ENCODE measurements at places on chromosomes 16 and 17.

DNA sequence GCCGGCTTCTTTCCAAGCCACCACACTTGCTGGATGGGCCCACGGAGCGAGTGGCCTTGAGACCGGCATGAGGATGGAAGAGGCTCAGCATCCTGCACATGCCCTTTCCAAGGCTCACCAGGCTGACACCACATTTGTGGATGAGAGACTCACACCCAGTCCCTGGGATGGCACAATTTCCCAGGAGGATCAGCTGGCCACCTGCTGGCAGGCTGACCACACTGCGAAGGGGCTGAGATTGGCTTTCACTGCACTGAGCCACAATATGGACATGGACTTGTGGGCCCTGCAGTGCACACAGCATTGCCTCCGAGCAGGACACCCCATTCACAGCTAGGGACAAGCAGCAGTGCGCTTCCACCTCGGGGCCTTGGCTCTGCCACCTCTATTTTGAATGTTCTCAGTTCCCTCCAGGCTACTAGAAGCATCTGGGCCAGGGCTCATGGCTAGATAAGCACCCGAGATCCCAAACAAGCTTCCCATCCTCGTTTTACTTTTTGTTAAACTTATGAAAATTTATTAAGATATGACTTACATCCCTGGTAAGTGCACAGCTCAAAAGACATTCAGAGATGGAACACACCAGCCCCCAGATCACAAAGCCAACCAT is 25.3 kb upstream of the KSR1 start:
- no peak for DNase-seq

DNA sequence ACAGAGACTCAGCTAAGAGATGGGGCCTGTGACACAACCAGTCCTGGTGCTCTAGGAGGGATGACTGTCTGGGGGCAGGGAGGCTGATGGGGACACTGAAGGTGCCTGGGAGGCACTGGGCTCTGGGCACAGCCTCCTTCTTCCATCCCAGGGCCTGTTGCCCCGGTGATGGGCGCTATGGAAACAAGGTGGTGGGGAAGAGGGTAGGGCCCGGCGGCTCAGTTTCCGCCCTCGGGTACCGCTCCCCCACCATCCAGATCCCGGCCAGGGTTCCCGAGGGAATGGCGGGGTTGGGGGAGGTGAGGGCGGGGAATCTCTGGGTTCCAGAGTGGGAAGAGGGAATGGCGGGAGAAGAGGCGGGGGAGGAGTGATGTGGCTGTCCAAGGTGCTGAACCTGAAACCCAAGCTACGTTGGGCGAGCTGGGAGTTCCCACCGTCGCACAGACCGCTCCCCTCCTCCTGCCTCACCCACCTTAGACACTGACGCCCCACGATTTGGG is 981 bp downstream of the KCNH4 start:
- no peak for DNase-seq

DNA sequence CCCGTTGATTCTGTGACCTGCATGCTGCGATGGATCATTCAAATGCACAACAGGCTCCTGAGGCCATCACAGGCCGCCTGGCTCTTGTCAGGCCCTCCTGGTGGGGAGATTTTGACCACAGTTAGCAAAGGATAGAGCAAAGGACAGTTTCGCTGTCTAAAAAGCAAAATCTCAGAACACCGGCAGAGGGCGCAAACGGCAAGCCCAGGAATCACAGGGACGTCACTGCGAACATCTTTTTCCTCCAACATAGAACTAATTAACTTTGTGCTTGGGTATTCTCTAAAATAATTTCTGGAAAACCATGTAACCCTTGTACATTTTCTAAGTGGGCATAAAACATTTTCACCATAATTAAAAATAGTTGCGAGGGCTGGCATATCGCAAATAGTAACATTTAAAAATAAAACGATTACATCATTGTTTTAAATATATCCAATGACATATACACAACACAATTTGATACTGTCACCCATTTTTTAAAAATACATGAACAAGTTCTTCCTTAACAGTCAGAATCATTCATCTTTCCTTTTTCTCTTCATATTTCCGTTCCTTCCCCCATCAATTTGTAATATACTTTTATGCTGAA is 19.7 kb upstream of the SLC47A1 start:
- no peak for DNase-seq

- no peak for DNase-seq
These were observed 195.4 kb downstream of the KATNIP start for GRCh38 chr16:27745348-27745747.

- no peak for DNase-seq
These were observed 8.9 kb downstream of the CPPED1 start for GRCh38 chr16:12794486-12795387.

DNA sequence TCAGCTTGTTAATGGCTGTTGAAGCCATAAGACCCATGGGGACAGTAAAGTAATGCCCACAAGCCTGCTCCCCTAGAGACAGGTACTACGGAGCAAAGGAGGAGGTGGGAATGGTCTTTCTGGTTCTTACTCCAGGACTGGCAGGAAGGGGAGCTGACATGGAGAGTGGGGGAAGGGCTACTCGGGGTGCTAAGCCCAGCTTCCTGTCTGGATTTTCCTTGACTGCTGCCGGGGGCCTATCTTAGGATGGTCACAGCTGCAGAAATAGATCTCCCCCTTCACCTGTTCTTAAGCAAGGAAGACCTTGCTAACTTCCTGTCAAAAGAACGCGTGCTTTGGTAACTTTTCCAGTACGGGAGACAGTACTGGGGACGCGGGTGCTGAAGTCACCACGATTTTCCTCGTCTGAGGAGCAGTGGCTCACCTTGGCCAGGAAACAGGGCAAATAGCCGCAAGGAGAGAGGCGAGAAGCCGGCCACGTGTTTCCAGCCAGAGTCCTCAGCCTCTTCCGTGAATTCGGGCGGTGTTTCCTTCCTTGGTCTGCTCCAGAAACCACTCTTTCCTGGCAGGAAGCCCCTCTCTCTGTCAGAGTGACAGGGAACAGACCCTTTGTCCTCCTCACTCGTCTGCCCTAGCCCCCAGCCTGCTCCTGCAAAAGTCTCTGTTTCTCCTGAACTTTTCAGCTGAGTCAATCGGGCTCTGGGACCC is 656 bp upstream of the PRR29 start:
- DNase-seq: no peak

DNA sequence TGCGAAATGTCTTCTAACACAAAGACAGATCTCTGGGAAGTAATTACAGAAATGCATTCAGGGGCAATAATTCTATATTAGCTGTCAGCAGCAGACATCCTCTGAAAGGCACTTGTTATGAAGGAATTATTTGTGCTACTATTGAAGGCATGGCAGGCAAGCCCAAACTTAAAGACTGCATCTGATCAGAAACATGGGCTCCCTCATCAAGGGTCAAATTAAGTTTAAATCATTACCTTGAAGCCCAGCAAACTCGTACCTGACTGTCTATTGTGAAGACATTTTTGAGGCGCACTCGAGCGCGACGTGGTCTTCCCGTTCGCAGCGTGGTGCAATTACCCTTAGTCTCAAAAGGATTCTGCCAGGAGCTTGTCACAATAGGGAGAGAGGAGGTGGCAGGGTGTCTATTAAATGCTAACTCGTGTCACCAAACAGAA is 110.6 kb downstream of the ZNF423 start:
- DNase-seq: no peak

DNA sequence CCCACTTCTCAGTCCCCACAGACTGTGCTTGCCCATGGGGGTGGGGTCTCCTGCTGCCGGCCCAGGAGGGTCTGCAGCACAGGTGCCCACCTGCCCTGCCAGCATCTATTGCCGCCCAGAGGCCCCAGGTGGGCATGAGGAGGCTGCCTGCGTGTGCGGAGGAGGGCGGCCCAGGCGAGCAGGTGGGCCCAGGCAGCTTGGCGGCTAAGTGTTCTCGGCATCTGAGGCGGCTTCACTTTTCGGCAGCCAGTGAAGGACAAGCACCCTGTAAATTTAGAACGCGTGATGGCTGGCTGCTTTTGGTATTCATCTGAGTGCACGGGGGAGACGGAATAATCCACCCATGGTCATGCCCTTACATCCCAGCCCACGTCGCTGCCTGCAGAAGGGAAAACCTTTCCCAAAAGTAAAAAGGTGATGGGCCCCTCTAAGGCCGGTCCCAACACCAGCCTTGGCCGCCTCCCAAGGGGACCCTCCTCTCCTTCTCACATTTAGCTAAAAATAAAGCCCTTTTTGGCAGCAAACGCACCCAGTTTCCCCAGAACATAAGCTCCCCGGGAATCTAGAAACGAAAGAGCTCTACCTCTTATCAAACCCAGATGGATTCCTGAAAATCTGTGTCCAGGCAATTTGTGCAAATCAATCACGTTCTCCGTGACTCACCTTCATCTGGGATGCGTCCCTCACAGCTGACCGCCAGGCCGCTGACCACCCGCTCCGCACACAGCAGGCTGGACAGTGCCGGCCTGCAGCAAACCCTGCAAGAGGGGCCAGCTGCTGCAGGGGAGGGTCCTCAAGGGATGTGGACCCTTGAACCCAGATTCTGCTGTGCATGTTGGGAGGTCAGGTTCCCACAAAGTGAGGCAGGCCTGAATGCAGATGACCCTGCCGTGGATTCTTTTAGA is 79.4 kb downstream of the RBFOX3 start:
- no peak for DNase-seq

DNA sequence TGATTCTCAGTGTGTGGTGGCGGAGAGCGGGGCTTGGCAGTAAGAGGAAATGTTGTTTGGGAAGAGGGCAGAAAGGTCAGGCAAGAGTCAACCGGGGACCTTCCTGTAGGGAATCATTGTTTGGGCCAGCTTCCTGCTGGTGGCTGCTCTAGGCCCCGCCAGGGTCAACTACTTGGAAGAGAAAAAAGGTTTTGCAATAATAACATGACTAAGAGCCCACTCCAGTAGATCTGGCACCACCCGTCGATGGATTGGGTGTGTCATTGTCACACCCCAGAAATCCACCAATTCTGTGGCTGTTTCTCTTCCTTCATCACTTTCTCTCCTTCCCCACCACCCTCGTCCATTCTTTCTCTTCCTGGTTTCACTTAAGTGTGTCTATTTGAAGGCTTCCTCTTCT is 4.2 kb upstream of the KRT24 start:
- no peak for DNase-seq

DNA sequence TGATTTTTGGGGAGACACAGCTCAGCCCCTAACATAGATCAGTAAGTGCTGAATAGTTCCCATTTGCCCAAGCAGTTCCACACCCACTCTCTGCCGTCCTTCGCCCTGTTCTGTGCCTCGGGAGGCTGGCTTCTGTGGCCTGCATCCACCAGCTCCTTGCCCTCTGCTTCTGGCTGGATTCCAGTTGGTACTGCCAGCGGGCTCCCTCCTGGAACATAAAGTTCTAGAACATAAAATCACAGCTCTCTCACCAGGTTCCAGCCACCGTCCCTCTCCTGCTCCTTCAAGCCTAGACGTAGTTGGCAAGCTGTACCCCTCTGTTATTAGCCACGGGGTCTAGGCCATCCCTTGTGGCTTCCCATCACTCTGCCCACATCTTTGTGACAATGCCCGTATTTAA is 3.9 kb upstream of the MRPS23 start:
- DNase-seq: no peak

- DNase-seq: no peak
These were observed 414.1 kb upstream of the GOT2 start for GRCh38 chr16:59148056-59148768.

GRCh38 chr17:82212331-82213250 is at the start of gene CCDC57:
Gene CCDC57, minus strand, starts transcription at chr17:82212842. Its CDS starts 10,898 bp downstream, at chr17:82201944.
- DNase-seq: no peak

- no peak for DNase-seq
These were observed 7.6 kb downstream of the ALOX15B start for GRCh38 chr17:8046306-8046928.
